ENCODE measurements at places on chromosomes 11 and 22. TPM values are rescaled to one million over a fixed set of nuclear protein-coding genes. Genes with fewer than 3 reads are reported as not detected.

Gene CBX7
- total RNA-seq, result 10.0 TPM

Gene ART5
- total RNA-seq, result under 0.01 TPM

Gene SF1
- total RNA-seq, result 367 TPM

- DNase-seq, result no peak
These were observed 23.8 kb downstream of the ALG12 start for GRCh38 chr22:49894322-49895054.

DNA sequence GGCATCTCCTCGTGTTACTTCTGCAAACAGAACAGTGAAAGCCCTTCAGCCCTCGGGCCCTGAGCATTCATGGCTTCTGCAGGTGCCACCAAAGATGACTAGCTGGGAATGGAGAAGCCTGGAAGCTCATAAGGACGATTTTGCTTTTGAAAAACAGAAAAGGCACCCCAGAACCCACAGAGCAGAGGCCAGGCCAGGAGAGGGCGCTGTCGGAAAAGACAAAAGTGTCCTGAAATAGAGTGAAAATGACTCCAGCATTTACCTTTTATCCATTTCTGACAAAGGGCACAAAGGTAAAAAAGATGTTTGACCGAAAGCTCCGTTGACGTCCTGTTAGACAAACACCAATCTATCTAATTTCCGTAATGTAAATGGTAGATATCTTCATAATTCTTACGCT, 37.6 kb downstream of the ZNF195 start:
- peak; percentile 80 for DNase-seq

DNA sequence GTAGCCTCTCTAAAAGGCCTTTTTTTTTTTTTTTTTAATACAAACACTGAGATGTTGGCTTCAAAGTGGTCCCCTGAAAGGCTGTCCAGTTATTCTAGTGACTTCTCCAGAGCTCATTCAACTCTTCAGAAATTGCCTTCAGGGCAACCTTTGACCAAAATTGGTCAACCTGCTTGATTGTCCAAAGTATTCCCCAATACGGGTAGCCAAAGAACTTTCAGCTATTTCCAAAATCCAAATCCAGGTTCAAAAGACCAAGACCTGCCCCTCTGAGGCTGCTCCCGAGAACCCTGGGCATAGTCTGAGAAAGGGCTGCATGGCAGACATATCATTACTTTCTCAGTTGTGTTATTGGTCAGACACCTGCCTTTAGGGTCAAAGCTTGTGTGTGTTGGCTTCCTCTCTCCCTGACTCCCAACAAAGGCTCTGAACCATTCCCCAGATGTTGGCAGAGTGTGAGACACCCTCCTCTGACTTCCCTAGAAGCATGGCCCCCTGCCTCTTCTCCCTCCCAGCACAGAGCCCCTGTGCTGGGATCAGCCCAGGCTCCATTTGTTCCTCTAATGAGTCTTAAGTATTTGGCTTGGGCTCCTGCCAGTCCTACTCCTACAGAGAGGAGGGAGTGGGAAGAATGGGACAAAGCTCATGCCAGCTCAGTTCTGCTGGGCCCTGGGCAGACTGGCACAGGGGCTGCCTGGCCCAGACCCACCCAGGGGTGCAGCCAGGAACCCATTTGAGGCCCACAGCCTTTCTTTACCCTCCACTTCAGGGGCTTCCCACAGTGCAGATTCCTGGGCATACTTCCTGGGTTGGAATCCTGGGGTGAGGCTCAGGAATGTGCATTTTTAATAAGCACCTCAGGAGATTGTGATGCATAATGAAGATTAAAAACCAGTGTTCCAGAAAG, 30.3 kb downstream of the TNKS1BP1 start:
- DNase-seq, result no peak

DNA sequence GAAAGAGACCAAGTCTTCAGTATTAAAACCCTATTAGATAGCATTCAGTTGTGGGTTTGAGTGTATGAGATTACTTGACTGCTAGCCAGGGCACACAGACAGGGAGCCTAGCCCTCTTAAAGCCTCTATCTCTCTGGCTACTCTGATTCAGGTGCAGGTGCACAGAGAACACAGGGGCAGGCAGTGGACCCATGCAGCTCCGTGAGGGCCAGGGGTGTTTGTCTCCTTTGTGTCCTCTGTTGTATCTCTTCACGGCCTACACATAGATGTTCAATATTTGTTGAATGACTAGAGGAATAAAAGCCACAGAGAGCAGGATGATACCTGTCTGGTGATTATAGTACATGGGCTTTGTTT, 21.5 kb upstream of the AIFM3 start:
- no peak for DNase-seq

DNA sequence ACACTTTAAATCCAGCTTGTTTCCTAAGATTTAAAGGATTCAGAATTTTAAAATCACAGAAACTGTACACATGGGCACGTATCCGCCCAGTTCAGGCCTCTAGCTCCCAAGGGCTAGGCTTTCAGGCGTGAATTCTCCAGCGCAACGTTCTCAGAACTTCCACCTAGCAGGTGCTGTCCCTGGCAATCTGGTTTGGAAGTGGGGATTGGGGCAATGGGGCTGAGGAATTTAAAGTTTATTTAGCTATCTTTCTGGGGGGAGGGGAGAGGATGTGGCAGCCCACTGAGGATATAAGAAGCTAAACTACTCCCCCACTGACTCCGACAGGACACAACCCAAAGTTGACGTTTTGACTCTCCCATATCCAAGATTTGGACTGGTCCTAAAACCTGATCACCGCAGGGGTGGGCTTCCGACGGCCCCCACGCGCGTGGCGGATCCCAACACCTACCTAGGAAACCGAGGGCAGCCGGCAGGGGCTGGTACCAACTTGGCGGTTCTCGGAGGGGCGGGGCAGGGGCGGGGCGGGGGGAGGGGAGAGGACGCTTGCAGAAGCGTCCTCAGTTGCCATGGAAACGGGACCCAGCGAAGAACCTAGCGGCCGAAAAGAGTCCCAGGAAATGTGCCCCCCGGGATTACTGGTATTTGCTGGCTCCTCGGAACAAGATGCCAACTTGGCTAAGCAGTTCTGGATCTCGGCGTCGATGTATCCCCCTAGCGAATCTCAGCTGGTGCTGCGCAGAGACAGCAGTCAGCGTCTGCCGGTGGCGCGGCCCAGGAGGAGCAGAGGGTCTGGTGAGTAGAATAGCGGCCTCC, at the start of gene HOATZ:
Gene HOATZ (plus strand): TSS at position 563 of the 816 bp plus-strand sequence. CDS start 7 bp downstream, at position 570.
- no peak for DNase-seq

- DNase-seq, result no peak
These were observed 28.2 kb downstream of the SIK3 start for GRCh38 chr11:117070016-117070415.

Data from hematopoietic multipotent progenitor cell (in vitro differentiated cells).